Neuronal stem cell (in vitro differentiated cells): ENCODE measurements at places on chromosomes 5 and 9.
A peak's percentile ranks its signal among the peaks of the same experiment; 100 is the strongest.

- no peaks in the 10 kb centered on the region for H3K4me1 ChIP-seq
- no peak for DNase-seq
- no peak overlapping the region for H3K4me3 ChIP-seq
- H3K27ac ChIP-seq = no peak overlapping the region
- no peaks in the 10 kb centered on the region for H3K27me3 ChIP-seq
Observed at GRCh38 chr5:38871058-38871605, 25.3 kb downstream of the OSMR start.

DNA sequence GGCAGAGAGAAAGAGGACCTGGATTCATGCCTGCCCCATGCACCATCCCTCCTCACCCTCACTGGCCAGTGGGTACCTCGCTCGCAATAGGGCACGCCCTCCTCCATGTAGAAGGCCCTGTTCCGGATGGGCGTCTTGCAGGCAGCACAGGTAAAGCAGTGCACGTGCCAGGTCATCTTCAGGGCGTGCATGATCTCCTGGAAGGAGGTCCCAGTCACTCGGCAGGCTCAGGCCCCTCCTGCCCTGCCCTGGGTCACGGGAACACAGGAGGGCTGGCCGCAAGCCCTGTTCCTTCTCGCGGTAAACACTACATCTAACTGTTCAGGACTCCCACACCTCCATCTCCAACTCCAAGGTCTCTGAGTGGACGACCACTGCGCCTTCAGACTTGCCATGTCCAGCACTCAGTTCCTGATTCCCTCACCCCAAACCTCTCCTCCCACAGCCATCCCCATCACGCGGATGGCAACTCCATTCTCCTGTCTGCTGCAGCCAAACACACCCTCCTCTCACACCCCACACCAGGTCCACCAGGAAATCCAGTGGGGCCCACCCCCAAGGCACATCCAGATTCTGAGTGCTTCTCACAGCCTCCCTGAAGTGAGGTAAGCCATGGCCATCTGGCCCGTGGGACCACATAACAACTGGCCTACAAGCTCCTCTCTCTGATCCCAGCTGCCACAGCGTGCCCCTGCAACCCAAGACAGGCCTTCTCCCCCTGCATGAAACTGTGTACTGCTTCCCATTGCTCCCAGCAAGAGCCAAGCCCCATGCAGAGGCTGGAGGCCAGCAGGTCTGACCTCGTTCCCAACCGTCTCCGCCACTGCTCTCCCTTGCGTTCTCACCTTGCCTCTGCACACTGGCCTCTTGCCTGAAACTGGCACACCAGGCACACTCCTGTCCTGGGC lies 10.8 kb upstream of the DBN1 start:
- H3K4me1 ChIP-seq = no peaks in the 10 kb centered on the region
- H3K36me3 ChIP-seq = peaks cover 62% of the 10 kb centered on the region

DNA sequence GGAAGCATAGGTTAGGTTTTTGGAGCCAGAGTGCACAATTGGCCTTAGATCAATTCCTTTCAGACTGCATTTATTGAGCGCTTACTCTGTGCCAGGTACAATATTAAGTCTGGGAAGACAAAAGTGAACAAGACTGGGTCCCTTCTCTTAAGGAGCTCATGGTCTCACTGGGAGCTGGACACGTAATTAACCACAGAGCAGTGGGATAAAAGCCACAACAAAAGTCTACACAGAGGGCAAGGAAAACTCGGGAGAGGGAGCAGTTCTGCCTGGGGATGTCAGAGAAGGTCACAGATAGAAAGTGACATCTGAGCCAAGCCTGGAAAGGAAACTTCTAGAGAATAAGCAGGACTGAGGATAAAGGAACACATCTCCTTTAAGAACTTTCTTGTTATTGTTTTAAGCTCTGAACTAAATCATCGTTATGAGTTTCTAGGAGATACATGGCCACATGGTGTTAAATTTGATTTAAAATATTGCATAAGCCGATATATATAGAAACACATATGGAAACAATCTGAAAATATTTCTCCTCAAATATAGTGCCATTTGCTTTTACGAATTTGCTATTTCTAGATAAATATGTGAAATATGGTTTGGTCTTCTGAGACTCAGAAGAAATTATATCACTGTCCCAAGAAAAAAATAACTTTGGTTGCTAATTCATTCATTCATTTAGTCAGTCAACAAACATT lies 40.1 kb upstream of the PDE8B start:
- no peaks in the 10 kb centered on the region for H3K36me3 ChIP-seq
- no peak overlapping the region for H3K4me3 ChIP-seq
- no peaks in the 10 kb centered on the region for H3K27me3 ChIP-seq
- no peak overlapping the region for H3K27ac ChIP-seq
- no peak for DNase-seq

DNA sequence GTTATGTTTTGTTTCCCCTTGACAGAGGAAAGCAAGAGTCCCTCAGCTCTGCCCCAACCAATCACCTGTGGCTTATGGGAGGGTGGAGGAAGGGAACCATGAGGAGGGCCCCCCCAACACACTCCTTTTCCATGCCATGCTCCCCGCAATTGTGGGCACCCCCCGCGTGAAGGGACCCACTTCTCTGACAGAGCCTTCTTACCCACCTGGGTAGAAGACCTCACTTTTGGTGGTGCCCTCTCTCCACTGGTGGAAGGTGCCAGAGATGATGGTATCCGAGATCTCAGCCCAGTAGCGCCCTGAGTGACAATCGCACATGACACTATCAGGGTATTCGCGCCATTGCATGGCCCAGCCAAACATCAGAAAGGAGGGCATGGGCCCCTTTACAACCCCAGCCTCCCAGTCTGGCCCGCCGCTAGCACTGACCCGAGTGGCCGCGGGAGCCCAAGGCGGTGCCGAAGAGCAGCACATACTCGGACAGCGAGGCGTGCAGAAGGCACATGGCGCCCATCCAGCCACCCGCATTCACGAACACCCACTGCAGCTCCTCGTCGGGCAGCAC lies 714 bp downstream of the SIGMAR1 start:
- H3K4me3 ChIP-seq = peak overlapping the region; percentile 92
- no peak overlapping the region for H3K27ac ChIP-seq
- no peaks in the 10 kb centered on the region for H3K27me3 ChIP-seq
- peaks cover 8% of the 10 kb centered on the region for H3K4me1 ChIP-seq
- peaks cover 15% of the 10 kb centered on the region for H3K36me3 ChIP-seq
- no peak for DNase-seq

- H3K4me1 ChIP-seq = peaks cover 17% of the 10 kb centered on the region
- H3K27ac ChIP-seq = no peak overlapping the region
- DNase-seq = no peak
- no peaks in the 10 kb centered on the region for H3K27me3 ChIP-seq
- no peak overlapping the region for H3K4me3 ChIP-seq
Observed at GRCh38 chr5:61704289-61704688, 372.2 kb downstream of the ZSWIM6 start.

- H3K4me1 ChIP-seq = peaks cover 2% of the 10 kb centered on the region
- H3K4me3 ChIP-seq = no peak overlapping the region
- H3K27ac ChIP-seq = no peak overlapping the region
- no peaks in the 10 kb centered on the region for H3K27me3 ChIP-seq
- no peaks in the 10 kb centered on the region for H3K36me3 ChIP-seq
- no peak for DNase-seq
Observed at GRCh38 chr5:118968925-118969375, 19.4 kb downstream of the DTWD2 start.

DNA sequence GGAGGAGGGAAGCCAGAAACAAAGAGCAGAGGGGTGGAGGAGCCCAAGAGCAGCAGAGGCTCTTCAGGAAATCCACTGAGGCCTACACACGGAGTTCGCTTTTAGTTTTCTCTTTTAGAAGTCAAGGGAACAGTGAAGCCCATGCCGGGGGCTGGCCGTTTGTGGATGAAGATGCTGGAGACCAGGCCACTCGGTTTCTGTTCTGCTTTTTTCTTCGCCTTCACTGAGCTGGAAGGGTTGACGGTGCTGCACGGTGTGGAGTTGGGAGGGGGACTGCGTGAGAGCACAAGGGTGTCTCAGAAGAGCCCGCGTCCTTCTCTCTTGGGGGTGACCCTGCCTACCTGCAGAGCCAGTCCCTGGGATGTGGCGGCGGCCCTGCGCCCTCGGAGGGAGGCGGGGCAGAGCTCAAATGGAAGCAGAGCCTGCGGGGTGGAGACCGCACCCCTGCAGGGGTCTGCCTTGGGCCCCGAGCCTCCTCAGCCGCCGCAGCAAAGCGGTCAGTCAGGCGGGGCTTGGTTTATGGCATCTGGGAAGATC lies 68.5 kb upstream of the CACNA1B start:
- no peaks in the 10 kb centered on the region for H3K27me3 ChIP-seq
- no peak for DNase-seq
- H3K4me1 ChIP-seq = no peaks in the 10 kb centered on the region
- H3K4me3 ChIP-seq = no peak overlapping the region
- peak overlapping the region; percentile 21 for H3K27ac ChIP-seq

- H3K27ac ChIP-seq = no peak overlapping the region
- no peak for DNase-seq
- H3K4me1 ChIP-seq = peaks cover 2% of the 10 kb centered on the region
- peaks cover 35% of the 10 kb centered on the region for H3K36me3 ChIP-seq
Observed at GRCh38 chr5:75601996-75602395, 9.3 kb upstream of the ANKDD1B start.

GRCh38 chr5:37921452-37921851 lies 81.6 kb upstream of the GDNF start:
- DNase-seq = no peak
- no peaks in the 10 kb centered on the region for H3K27me3 ChIP-seq
- H3K36me3 ChIP-seq = no peaks in the 10 kb centered on the region
- H3K27ac ChIP-seq = no peak overlapping the region
- no peaks in the 10 kb centered on the region for H3K4me1 ChIP-seq

DNA sequence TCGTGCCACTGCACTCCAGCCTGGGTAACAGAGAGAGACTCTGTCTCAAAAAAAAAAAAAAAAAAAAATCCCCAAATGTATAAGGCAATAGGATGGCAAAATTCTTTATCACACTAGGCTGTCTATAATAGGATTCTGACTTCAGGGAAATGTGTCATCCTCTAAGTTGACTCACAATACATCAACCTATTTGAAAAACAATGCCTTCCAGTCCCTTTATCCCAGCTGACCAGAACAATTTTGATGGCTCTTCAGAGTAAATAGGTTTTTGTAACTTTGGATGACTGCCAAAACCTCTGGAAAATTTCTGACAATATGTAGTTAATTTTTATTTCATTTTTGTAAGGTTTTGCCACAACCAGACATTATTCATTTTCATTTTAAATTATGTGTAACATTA lies 184.1 kb downstream of the CCDC192 start:
- H3K4me3 ChIP-seq = no peak overlapping the region
- no peaks in the 10 kb centered on the region for H3K36me3 ChIP-seq
- peaks cover 5% of the 10 kb centered on the region for H3K4me1 ChIP-seq
- no peak for DNase-seq
- no peak overlapping the region for H3K27ac ChIP-seq
